ENCODE measurements at places on chromosomes 1 and 21.

- DNase-seq, result no peak
Observed at GRCh38 chr1:58065520-58065919, 481.0 kb downstream of the OMA1 start.

- no peak for DNase-seq
Observed at GRCh38 chr1:21280482-21280881, 9.8 kb downstream of the ECE1 start.

GRCh38 chr1:205936846-205937586 is 6.2 kb downstream of the SLC26A9 start:
- DNase-seq, result no peak

DNA sequence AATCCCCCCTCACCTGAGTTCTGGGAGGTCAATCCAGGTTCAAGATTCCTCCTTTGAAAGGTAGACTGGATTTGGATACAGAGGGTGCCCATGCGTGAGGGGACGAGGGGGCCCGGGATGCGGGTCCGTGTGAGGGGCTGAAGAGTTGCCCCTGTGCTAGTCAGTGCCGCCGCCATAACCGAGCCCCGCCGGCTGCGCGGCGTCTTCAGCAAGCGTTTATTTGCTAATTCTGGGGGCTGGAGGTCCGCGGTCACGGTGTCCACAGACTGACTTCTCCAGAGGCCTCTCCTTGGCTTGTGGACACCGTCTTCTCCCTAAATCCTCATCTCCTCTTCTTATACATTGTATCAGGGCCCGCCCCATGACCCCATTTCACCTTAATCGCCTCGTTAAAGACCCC is 20.9 kb upstream of the SAMD11 start:
- no peak for DNase-seq

DNA sequence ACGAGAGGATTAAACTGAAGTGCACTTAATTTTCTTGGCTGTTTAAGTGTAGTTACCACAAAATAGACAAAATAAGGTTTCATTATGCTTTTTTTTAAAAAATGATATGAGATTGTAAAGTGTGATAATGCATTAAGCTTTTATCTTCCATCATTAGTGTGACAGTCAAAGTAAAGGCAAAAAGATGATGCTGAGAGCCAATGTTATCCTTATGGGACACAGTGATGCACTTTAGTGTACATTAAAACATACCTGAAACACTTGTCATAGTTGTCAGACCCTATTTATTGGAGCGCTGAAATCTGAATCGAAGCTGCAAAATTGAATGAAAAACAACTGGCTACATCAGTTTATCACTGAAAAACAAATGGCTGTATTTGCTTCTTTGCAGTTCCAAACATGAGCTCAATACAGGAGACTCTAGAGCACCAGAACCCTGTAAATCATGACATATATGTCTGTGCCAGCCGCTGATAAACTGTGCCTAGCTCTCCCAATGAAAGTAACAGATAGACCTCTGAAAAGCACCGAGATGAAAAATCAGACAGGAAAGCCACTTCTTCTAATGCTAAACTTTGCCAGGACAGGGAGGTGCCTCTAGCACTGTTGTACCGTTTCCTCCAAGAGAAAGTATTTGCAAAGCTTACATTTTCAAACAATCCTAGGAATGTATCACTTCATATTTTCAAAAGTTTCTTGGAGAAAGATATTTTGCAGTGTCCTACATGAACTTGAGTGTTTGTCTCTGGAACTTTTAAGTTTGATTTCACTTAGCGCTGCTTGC is 120.7 kb upstream of the TMPRSS15 start:
- DNase-seq, result no peak

DNA sequence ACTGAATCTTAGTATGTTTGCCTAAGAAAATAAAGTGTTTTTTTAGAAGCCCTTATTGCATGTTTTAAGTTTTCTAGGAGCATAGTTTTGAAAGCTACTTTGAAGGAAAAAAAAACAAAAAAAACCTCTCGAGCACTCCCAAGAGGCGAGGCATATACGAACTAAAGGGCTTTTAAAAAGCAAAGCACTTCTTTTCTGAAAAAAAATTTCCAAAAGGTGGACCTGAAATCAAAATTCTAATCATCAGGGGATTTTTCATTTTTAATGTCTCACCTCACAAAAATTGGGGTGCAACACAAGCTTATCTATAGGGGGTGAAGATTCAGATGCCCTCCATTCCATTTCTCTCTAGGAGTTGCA is 594 bp downstream of the GLMN start:
- DNase-seq, result no peak

- DNase-seq, result no peak
Observed at GRCh38 chr1:18927654-18928272, 25.4 kb upstream of the ALDH4A1 start.

DNA sequence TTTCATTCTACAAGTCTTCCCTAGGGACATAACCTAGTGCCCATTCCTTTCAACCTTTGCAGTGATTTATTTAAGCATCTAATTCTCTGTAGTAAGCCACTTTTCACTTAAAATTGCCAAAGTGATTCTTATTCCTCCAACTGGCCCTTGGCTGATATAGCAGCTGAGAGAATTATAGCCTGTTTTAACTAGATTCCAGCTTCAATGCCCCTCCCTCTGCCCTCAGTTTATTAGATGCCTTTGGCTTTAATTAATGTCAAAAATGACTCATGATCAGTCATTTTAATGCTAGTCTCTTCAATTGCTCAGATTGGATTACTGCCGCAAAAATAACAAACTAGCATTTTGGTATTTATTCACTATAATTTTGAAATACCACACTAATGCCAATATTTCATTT is 145.4 kb upstream of the KCTD3 start:
- no peak for DNase-seq

GRCh38 chr1:163131981-163132380 is 62.8 kb downstream of the RGS4 start:
- no peak for DNase-seq

- no peak for DNase-seq
Observed at GRCh38 chr1:2208309-2209239, 14.0 kb upstream of the FAAP20 start.

- DNase-seq, result no peak
Observed at GRCh38 chr1:202221911-202222909, 28.6 kb downstream of the LGR6 start.

DNA sequence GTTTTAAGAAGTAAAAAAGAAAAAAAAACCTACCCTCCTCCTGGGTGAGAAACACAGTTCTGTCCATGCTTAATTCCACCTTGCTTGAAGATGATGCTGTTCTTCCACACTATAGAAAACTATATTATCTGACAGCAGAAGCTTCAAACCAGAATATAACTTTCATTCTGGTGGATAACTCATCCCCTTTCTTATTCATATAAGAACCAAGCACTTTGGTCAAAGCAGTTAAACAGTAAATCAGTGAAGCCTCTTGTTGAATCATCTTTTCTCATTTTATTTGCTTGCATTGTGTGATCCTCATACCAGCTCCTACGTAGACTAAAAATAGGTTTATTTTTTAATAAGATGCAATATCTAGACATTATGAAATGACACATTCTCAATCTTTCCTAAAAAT is 36.7 kb upstream of the PRDX6 start:
- no peak for DNase-seq

- DNase-seq, result no peak
Observed at GRCh38 chr1:96596226-96596922, 125.2 kb upstream of the PTBP2 start.

DNA sequence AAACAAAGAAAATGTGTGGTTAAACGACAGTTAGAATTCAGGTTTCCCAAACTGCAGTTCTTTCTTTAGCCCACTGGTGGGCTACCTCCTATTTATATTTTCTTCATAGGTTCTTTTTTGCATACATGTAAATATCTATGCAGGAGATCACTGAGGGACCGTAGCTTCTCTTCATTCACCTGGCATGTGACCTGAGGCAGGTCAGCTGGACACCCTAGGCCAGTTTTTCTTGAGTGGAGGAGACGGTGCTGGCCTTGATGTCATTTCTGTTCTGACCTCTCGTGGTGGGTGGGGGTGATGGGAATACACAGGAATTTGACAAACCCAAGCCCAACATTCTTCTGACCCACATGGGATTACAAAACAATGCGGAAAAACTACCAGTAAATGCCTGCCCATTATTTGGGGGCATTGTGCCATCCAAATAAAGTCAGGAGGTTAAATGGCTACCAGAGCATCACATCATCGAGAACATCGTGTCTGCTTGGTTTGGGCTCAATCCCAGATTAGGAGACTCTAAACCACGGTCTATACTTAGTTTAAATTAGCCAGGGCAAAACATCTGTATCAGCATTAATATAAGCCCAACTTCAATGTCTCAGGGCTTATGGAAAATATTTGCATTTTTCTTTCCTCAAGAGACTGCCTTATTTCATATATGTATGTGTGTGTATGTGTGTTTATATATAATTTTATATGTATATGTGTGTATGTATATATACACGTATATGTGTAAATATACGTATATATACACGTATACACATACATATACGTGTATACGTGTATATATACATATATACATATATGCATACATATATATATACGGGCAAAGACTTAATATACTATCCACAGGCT is 7.4 kb upstream of the IRF2BP2 start:
- DNase-seq, result no peak

GRCh38 chr1:44223187-44223610 is 9.9 kb downstream of the DMAP1 start:
- no peak for DNase-seq

- DNase-seq, result no peak
Observed at GRCh38 chr1:62138029-62138428, 56.6 kb upstream of the L1TD1 start.

GRCh38 chr21:33268737-33269441 is 2.7 kb downstream of the IL10RB start:
- DNase-seq, result no peak

GRCh38 chr1:18532390-18533170 is 51.9 kb downstream of the KLHDC7A start:
- DNase-seq, result no peak

DNA sequence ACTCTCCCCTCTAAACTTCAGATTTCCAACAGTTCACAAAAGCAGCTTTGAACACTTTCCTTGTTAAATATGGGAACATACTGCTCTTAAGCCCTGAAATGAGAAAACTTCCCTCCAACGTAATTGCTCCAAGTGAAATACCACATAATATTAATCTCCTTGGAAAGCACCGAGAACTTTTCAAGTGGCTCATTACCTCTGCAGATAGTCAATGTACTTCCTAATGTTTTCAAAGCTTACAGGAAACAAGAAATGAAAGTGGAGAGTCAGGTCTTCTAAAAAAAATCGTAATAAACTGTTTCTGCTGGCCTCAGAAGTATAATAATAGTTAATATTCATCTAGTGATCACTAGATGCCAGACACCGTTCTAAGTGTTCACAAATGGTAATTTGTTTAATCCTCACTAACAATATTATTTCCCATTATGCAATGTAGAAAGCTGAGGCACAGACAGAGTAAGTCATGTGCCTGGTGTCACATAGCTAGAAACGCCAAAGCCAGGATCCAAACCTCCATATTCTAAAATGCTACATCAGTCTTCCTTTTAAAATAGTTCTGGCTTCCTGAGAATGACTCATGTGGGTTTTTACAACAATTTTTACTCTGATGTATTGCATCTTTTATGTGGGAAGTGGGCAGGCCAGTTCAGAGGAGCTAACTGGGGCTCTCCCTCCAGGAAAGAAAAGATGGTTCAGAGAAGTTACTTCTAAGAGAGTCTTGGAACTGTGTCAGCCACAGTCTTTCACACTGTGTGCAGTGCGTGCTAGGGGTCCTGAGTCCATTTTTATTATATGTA is 177.2 kb downstream of the PLPPR4 start:
- DNase-seq, result no peak

GRCh38 chr21:39316729-39317128 is 3.3 kb upstream of the BRWD1 start:
- no peak for DNase-seq

DNA sequence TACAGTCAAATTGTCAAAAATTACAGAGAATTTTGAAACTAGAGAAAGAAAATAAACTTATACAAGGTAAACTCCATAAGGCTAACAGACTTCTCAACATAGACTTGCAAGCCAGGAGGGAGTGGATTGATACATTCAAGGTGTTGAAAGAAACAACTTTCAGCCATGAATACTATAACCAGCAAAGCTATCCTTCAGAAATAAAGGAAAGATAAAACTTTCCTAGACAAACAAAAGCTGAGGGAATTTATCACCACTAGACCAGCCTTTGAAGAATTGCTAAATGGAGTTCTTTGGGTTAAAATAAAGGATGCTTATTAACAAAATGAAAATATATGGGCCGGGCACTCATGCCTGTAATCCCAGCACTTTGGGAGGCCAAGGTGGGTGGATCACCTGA is 52.7 kb downstream of the C1orf185 start:
- DNase-seq, result no peak

- no peak for DNase-seq
Observed at GRCh38 chr1:240320659-240321058, 229.0 kb downstream of the FMN2 start.

Data from bone marrow (tissue), 2 donors.